LoVo (cell line): ENCODE measurements at places on chromosomes 12 and 14.
A peak's percentile ranks its signal among the peaks of the same experiment; 100 is the strongest.

GRCh38 chr12:80709811-80710726, 2.6 kb downstream of the MYF6 start:
- DNase-seq = no peak

DNA sequence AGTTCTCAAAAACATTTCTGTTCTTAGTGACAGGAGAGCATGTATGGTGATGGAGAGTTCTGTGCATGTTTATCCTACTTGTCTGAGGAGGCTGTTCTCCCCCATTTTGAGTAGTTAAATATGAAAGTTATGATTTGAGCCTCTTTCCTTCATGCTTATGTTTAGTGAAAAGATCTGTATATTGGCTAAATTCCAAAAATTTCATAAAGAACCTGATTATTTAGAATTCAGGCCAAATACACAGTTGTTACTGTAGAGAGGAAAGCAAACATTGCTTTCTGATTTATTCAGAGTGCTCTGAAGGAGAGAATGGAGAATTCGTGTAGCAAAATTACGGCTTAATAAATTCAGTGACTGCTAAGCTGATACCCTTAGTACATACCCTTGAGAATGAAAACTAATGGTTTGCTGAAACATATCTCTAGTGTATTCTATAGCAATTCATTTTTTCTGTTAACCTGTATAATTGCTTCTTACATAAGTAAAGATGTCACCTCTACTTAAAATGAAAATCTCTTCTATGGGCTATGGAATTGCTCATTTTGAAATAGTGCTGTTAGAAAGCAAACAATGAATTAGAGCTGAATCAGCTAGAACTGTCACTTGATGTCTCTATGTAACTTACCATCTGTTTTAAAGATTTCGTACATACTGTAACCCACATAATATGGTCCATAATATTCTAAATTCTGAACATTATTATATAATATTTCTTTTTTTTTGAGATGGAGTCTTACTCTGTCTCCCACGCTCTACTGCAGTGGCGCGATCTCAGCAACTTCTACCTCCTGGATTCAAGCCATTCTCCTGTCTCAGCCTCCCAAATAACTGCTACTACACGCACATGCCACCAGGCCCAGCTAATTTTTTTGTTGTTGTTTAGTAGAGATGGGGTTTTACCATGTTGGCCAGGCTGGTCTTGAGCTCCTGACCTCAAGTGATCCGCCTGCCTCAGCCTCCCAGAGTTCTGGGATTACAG, 417.0 kb upstream of the RGS6 start:
- DNase-seq = no peak

DNA sequence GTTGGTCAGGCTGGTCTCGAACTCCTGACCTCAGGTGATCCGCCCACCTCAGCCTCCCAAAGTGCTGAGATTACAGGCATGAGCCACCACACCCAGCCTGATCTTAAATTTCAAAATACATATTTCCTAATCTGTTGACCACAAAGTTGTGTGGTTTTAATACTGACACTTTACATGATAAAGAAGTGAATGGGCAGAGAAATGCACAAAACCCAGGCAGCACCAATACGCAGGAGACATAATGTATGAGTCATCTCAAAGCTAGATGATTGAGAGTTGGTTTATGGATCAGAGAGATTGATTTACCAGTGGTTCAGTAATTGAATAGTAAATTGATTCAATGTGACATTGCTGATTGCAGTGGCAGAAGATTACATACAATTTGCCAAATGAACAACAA, 19.2 kb upstream of the PPP2R5E start:
- no peak for DNase-seq

GRCh38 chr12:121937654-121938053, 19.3 kb downstream of the CFAP251 start:
- no peak for DNase-seq

GRCh38 chr12:122584177-122584863, 57.3 kb downstream of the KNTC1 start:
- DNase-seq = no peak

DNA sequence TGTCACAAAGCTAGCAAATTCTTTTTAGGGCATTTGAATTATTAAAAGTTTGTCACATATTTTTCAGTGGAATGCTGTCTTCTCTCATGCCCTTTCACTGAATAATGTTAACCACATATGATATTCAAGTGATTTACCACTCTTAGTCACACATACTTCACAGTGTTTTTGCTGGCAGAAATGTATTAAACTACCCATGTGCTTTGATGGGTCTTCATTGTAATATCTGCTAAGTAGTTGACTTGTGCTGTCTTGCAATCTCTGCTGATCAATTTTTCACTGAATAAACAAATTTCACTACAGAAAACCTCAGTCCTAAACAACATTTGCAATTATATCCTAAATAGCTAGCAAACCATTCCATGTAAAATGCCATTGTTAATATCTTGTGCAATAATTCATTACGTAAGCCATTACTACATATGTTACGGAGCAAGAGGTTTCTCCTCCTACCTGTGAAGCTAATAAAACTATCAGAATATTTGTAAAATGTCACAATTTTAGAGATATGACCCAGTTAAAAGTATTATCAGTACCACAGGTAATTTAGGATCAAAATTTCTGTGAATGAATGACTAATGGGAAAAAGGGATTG, 64.6 kb upstream of the LMO3 start:
- no peak for DNase-seq

DNA sequence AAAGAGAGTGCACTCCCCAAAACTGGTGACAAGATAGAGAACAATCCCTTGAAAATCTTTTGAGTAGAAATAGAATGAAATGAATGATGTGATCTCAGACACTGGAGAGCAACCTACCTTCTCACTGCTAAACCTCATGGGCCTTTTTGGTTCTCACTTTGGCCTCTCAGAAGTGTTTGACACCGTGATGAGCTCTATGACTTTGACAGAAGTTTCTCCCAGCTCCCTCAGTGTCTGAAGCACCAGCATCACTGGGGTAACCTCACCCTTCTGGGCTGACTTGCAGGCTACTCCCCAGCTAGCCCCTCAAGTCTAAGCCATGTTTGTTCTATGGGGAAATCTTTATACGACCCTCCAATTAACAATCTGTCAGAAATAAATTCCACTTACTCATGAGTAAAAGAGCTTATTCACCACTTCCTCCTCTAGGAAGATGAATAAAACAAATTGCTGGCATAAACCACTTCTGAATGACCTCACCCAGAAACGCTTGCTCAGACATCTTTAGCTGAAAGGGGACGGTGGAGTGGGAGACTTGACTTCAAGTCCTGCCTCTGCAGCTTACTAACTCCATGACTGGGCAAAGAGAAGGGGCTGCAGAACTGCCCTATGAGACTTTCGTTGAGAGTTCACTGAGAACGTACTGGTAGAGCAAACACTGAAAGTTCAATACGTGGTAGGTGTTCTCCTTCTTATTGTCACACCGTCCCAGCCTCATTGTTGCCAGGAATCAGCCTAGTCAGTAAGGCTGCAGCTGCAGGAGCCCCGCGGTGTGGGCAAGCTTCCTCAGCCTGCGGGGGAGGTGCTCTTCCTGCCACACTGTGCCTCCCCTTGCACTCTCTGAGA, 46.5 kb downstream of the ST8SIA1 start:
- no peak for DNase-seq

- peak; percentile 48 for DNase-seq
These were observed 8.5 kb upstream of the AMIGO2 start for GRCh38 chr12:47088021-47088944.

- DNase-seq = peak; percentile 16
These were observed 612.5 kb downstream of the FSCB start for GRCh38 chr14:43894534-43894933.

- no peak for DNase-seq
These were observed 49.7 kb downstream of the KICS2 start for GRCh38 chr12:64172143-64172970.

DNA sequence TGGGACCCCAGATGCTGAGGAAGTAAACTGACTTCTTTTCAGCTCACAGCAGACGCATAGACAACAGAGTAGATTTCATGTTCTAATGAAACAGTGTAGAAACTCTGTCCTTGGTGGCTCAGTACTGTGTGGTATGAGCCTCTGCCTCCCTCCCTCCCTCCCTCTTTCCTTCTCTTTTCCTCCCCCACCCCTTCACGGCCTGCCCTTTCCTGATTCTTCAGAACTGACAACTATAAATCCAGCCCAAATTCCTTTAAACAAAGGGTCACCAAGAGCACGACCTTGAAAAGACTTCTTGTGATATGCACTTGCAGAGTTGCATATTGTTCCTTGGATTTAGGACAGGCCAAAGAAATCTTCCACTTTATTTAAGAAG, 164.0 kb downstream of the ETV6 start:
- no peak for DNase-seq

GRCh38 chr12:91632042-91632786, 449.6 kb upstream of the DCN start:
- no peak for DNase-seq

DNA sequence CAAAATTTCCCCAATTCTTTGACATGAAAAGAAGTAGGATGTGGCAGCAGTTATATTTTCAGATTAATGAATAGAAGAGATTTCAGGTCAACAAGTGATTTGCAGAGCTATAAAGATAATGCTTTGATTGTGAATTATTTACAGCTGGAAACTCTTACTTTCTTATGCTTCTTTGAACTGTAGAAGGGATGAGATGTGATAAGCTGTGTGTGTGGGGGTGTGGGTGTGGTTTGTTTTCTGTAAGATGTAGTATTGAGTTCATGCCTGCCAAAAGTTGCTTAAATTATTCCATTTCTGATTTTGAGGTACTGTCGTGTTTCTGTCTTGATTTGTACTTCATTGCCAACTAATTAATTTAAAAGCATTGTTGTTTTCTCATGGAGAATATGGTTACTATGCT, 22.7 kb downstream of the AEBP2 start:
- no peak for DNase-seq

GRCh38 chr12:46385438-46385837, 12.9 kb upstream of the SLC38A2 start:
- DNase-seq = no peak

- DNase-seq = no peak
These were observed 12.0 kb upstream of the PTPRQ start for GRCh38 chr12:80432061-80432460.

- no peak for DNase-seq
These were observed 419.4 kb downstream of the SNAPC1 start for GRCh38 chr14:62181591-62181990.

- DNase-seq = no peak
These were observed 249.9 kb downstream of the CCDC91 start for GRCh38 chr12:28440081-28440608.

GRCh38 chr12:132475304-132476037, 14.5 kb upstream of the FBRSL1 start:
- peak; percentile 20 for DNase-seq

GRCh38 chr12:40225337-40225983, 663 bp downstream of the LRRK2 start:
- no peak for DNase-seq

DNA sequence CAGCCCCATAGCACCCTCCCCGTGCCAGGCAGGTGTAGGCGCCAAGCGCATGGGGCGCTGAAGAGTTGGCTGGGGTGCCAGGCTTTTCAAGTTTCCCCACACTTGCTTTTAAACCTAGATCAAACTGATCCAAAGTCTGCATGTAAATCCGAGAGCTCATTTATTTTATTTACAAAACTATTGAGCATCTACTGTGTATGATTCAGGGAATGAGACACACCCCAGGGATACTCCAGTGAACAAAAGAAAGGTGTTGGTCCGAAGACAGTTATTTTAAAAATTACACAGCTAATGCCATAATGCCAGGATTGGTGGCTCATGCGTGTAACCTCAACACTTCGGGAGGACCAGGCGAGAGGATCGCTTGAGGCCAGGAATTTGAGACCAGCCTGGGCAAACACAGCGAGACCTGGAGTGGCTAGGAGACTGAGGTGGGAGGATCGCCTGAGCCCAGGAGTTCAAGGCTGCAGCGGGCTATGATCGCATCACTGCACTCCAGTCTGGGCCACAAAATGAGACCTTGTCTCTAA, 780 bp upstream of the SLC41A2 start:
- no peak for DNase-seq

DNA sequence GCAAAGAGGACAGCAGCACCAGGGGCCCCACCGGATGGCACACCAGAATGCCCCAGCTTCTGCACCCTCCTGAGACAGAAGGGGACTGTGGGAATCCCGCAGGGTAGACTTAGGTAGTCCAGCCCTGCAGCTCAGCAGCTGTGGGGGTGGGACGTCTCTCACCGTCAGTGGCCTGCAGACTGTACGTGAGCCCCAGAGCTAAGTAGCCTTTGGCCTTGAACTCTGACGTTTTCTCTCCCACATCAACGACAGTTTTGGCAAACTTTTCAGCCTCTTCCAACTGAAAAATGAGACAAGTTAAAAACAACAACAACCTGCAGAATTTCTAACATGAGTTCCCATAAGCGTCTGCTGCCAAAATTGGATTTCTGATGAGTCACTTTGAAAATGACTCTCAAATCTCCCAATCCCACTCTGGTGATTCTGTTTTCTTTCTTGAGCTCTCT, 161.4 kb downstream of the TTC7B start:
- DNase-seq = no peak

- no peak for DNase-seq
These were observed 8.2 kb upstream of the CHURC1 start for GRCh38 chr14:64906022-64906421.

DNA sequence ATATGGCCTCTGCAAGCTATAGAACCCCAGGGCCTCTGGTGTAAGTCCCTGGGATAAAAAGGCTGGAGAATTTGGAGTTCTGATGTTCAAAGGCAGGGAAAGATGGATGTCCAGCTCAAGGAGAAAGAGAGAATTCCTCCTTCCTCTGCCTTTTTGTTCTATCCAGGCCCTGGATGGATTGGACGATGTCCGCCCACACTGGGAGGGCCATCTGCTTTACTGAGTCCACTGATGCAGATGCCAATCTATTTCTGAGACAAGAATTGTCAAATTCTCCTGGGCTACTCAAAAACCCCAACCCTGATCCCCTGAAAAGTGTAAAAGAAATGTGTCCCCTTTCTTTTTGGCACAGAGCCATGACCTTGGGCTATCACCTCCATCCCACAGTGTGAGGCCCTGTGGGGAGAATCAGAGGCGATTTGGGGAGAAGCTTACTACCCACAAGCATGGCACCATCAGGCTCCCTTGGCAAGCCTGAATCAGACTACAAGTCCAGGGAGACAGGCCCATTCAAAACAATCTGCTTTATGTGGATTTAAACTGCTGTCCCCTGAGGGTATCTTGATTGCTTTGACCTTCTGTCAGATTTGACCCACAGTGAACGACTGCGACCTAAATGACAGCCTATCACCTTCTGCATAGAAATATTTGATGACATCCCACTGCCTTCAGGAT, 334.0 kb downstream of the NUAK1 start:
- no peak for DNase-seq

GRCh38 chr14:33586806-33587205, 364.1 kb downstream of the EGLN3 start:
- no peak for DNase-seq

GRCh38 chr14:22176957-22177356, 412.1 kb downstream of the DAD1 start:
- DNase-seq = no peak
